NCI-H748 treated with DMSO at 0.1 percent for 48 hours (cell line): ENCODE measurements at places on chromosomes 11 and 22.
A peak's percentile ranks its signal among the peaks of the same experiment; 100 is the strongest.

GRCh38 chr22:27718186-27719035 is 83.1 kb downstream of the MN1 start:
- DNase-seq: no peak

DNA sequence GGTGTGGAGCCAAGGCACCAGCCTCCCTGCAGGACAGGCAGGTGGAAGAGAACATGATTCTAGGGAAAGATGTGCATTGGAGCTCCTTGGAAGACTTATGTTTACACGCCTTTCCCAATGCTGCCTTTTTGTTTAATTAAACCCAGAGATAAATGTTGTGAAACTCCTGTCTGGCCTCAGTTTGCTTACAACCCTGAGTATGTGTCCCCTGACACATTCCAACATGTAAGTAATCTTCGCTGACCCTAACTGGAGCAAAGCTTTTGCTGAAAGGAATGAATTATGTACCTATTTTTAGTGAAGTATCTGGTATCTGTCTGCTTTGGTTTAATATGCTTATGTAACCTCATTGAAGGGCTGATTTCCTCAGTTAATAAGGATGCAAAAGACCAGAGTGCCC is 56.7 kb downstream of the APIP start:
- no peak for DNase-seq

GRCh38 chr22:45688600-45689080 is 17.0 kb downstream of the ATXN10 start:
- no peak for DNase-seq

DNA sequence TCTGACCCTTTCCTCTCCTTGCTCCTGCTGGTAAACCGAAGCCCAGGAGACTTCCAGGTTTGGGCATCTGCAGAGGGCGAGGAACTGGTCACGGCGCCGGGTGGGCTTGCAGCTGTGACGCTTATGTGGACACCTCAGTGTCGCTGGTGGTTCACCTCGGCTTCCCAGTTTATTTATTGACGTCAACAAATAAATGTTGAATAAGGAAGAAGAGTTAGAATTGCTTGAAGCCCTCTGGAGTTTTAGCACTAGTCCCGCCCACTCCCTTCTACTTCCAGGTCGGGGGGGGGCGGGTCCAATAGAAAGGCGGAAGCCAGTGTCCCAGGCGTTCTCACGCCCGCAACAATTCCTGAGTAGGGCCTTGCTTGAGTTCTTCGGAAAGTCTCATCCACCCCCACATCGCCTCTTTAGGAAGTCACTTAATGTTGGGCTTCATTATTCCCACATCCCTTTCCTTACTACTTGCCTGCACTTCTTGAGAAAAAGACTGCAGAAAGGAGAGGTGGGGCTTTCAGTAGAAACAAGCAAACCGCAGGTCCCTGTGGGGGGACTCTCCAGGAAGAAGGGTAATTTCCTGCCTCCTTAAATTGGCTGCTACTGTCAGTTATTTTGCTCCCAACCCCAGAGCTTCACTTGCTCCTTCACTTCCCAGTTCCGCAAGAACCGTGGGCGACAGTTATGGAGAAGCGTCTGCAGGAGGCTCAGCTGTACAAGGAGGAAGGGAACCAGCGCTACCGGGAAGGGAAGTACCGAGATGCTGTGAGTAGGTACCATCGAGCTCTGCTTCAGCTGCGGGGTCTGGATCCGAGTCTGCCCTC is at the start of gene TTC9C:
Gene TTC9C (plus strand): TSS at position 316 of the 818 bp plus-strand sequence. CDS start 363 bp downstream, at position 679.
- DNase-seq: peak; percentile 61

- DNase-seq: no peak
Measured at GRCh38 chr11:111476956-111477355, 35.2 kb downstream of the BTG4 start.

- DNase-seq: no peak
Measured at GRCh38 chr11:44236296-44236695, 73.6 kb downstream of the ALX4 start.

DNA sequence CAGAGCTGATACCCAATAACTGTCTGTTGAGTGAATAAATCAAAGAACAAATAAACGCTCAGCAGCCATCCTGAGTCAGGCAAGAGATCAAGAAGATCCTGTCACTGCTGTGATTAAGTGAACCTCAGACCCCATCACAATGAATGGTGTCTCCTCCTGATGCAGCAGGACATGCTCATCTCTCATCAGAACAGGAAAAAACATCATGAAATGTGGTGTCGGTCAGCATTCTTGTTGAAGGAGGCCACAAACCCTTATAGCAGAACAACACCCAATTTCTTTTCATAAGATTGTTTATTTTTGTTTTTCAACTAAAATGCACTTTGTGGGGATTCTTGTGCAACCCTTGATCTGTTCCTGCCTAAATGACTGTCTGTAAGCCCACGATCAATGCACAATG is 60.3 kb downstream of the SYTL2 start:
- no peak for DNase-seq

DNA sequence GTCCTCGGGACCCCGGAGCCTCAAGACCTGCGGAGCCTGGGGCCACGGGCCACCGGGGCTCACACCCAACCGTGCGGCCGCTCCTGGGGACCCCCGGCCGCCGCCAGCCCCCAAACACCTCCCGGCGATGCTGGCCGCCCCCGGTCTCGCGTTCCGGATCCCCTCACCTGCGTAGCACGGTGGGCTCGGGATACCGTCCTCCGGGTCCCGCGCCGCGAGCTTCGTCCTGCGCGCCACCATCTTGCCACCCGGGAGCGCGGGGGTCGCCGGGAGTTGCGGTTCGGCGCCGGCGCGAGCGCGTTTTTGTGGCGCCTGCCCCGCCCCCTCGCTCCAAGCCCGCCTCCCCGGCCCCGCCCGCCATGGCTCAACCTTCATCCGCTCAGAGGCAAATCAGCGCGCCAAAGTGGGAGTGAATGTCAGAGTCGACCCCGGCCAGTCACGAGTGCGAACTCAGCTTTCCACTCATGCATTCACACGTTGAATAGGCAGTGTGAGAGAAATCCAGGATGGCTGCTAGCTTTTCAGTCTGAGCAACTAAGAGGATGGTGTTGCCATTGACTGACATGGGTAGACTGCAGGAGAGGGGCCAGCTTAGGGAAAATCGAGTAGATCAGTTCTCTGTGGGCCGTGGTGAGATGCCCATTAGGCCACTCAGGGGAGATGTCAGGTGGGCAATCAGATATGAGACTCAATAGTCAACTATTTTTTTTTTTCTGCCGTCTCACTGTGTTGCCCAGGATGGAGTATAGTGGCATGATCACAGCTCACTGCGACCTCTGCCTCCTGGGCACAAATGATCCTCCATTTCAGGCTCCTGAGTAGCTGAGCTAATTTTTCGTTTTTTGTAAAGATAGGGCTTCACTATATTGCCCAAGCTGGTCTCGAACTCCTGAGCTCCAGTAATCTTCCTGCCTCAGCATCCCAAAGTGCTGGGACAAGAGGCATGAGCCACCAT is 28.3 kb downstream of the SERHL2 start:
- DNase-seq: peak; percentile 45

DNA sequence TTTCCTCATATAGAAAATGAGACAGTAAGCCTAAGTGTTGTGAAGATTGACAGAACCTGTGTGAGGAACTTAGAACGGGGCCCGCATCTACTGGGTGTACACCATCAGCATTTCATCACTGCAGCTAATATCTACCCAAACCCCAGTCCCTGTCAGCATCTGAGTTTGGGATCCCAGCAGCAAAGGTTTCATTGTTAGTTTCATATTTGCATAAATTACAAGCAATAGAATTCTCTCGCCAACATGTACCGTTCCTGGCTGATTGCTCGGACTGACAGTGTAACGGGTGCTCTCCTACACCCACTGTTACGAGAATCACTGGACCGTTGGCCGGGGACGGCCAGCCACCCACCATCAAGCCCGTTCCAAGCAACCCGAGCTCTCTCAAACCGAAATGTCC is 10.4 kb upstream of the TMPRSS6 start:
- no peak for DNase-seq

- DNase-seq: no peak
Measured at GRCh38 chr22:36156515-36157419, 3.8 kb downstream of the APOL3 start.

- DNase-seq: no peak
Measured at GRCh38 chr11:64924910-64925284, 408 bp downstream of the PPP2R5B start.

- no peak for DNase-seq
Measured at GRCh38 chr11:13280777-13281176, 3.2 kb downstream of the BMAL1 start.

GRCh38 chr11:8838248-8838647 is 72.7 kb upstream of the AKIP1 start:
- no peak for DNase-seq

GRCh38 chr11:58507355-58507754 is 550 bp downstream of the OR5B21 start:
- no peak for DNase-seq

DNA sequence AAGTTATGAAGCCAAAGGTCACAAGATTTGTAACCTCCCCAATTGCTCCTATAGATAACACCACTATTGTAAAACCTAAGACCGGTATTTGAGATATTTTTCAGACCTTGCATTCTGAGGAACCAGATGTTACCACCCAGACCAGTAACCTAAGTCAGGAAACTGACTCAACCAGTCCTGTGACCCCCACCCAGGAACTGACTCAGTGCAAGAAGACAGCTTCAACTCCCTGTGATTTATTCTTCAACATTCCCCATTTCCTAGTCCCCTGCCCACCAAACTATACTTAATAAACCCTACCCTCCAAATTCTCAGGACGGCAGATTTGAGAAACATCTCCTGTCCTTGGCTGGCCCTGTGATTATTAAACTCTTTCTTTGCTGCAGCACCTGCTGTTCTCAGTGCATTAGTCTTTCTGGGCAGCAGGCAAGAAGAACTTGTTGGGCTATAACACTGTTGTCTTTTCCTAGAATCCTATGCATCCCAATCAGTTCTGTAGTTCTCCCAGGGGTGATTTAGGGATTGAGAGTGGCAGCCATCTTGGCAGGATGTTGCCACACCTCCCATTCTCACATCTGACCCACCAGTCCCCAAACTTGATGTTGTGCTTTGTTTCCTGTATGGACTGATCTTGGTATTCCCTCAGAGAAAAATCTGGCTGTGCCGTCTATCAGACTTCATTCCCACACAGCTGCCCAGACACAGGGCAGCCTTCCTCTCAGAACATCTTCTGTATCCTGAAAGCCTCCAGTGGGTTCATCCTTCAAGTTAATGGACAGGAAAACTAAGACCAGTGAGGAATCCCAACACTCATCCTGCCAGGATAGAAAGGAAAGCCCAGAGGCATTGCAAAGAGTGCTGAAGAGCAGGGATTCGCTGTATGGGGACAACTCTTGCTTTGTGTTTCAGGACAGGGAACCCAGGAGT is 104.0 kb downstream of the PDE2A start:
- DNase-seq: no peak

DNA sequence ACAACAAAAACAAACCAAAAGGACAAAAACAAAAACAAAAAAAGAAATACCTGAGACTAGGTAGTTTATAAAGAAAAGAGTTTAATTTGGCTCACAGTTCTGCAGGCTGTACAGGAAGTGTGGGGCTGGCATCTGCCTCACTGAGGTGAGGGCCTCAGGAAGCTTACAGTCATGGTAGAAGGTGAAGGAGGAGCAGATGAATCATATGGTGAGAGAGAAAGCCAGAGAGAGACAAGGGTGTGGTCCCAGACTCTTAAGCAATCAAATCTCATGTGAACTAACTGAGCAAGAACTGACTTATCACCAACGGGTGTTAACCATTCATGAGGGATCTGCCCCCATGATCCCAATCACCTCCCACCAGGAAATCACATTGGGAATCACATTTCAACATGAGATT is 58.8 kb upstream of the ZBED5 start:
- DNase-seq: no peak

DNA sequence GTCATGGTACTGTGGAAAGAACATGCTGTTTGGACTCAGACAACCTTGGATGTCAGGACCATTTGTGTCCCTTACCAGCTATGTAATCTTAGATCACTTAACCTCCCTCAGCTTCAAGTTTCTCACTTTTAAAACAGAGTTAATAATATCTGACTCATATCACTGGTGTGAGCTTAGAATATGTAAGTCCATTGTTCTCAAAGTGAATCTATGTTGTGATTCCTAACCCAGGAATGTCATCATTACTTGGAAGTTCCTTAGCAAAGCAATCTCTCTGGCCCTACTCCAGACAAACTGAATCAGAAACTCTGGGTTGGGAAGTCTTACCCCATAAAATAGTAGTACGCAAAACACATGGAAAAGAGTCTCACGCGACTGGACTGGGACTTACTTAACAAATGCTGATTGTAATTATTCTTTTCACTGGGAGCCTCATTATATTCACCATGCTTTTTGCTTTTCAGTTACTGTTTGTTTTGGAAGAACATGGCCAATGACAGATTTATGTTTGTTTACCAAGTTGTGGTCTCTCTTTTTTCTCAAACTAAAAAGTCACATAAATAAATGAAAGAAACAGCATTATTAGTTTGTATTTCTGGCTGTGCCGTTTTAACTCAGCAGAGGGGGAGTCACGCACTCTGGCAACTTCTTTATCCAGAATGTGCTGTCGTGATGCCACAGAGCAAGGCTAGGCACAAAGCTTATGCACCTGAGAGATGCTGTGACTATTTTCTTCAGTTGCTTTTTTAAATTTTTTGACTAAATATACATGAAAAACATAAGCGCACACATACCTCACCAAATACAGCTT is 217.7 kb upstream of the CTSC start:
- DNase-seq: no peak

DNA sequence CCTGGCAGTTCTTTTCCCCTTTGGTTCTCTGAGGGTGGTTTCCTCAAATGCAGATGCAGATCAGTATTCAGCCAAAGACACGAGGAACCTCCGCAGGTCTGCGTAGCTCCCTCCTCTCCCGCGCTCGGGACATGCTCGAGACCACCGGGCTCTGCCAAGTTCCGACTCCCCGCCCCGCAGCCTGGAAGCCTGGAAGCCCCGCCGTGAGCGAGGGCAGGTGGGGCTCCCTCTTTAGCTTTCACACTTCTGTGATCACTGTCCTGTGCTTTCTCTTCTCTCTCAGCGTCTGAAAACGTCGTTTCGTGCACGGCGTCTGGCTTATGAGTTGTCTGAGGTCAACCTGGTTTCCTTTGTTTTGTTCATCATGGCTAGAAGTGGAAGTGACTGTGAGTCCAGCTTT is 26.6 kb downstream of the ZBED4 start:
- no peak for DNase-seq

DNA sequence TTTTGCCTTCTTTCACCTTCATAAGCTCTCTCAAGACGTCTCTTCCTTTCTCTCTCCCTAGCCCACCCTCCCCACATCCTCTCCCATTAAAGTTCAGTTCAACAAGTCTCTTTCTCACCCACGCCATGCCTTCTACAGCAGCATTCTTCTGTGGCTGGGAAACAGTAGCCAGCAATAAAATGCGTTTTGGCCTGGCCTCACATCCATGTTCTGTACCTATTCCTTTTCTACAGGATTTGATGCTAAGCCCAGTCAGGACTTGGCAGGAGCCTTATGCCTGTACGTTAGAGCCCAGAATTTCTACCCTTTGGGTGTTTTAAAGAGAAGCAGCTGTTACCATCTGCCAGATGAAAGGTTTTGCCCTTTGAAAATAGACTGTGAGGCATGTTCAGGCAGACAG is 7.1 kb upstream of the CD44 start:
- DNase-seq: no peak

- no peak for DNase-seq
Measured at GRCh38 chr11:134727204-134727603, 315.2 kb upstream of the B3GAT1 start.
